ENCODE measurements at places on chromosomes 12 and 14.

DNA sequence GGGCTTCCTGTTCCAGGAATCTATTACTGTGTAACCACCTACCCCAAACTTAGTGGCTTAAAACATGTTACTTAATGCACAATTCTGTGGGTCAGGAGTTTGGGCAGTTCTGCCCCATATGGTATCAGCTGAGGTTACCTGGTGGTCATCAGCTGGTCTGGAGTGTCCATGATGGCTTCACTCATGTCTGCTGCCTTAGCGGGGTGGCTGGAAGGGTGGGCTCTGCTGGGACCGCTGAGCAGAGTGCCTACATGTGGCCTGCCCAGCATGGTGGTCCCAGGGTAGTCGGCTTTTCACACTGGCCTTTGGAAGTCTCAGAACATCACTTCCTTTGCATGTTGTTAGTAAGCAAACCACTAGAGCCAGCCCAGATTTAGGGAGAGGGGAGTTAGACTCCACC lies 53.9 kb downstream of the PELI2 start:
- DNase-seq: no peak

GRCh38 chr14:27077214-27077613 lies 479.4 kb upstream of the NOVA1 start:
- DNase-seq: no peak

DNA sequence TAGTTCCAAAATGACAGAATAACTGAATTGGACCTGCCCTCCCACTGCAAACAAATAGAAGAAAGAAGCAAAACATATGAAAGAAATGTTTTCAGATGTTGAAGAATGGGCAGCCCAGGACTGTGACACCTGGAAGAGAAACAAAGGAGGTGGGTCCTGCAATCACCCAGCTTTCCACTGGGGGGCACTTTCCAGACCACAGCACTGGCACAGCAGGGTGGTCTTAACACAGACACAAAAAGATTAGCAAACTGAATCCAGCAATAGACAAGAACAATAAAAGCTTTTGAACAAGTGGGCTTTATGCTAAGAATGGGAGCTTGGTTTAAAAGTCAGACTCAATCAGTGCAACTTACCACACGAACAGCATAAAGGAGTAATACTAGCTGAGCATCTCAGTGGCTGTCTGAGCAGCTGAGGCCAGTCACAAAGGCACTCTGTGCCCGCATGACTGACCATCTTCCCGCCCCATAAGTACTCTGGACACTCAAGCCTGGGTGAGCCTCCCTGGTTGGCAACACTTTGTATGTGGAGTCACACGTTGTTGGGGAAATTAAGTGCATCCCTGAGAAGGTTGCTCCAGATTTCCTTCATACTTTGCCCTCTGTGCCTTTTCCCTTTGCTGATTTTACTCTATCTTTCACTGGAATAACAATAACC lies 27.7 kb downstream of the JKAMP start:
- DNase-seq: no peak

- DNase-seq: no peak
These were observed 384.5 kb upstream of the DDHD1 start for GRCh38 chr14:53537422-53538315.

- no peak for DNase-seq
These were observed 3.5 kb downstream of the KRT7 start for GRCh38 chr12:52236386-52237050.

DNA sequence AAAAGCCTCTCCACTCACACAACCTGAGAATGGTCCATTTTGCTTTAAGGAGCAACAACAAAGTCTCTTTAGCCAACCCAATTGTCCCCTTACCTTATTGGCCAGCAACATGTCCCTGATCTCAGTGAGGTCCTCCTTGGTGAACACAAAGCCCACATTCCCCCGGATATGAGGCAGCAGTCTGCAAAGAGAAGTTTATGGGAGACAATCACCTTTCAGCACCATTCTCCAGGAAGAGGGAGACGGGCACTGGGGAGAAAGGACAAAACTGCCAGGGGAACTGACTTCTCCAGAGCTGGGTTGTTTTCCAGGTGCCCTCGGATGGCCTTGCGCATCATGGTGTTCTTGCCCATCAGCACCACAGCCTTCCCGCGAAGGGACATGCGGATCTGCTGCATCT lies 1.9 kb downstream of the RPLP0 start:
- no peak for DNase-seq

- no peak for DNase-seq
These were observed 122.6 kb downstream of the RAD51B start for GRCh38 chr14:67942080-67942710.

GRCh38 chr14:30958555-30959407 lies 66.7 kb upstream of the AP4S1 start:
- DNase-seq: no peak

- DNase-seq: peak; percentile 32
These were observed 13.4 kb upstream of the ALDH2 start for GRCh38 chr12:111753144-111753881.

- peak; percentile 28 for DNase-seq
These were observed 35.8 kb upstream of the FBXO33 start for GRCh38 chr14:39467889-39468524.

GRCh38 chr12:18905134-18905533 lies 167.2 kb downstream of the CAPZA3 start:
- DNase-seq: no peak

- peak; percentile 15 for DNase-seq
These were observed 69.0 kb upstream of the BMP4 start for GRCh38 chr14:54025661-54026060.

- peak; percentile 49 for DNase-seq
These were observed 26.1 kb upstream of the SLC6A13 start for GRCh38 chr12:288687-289086.

GRCh38 chr12:53380794-53381730 lies 1.1 kb downstream of the SP1 start:
- peak; percentile 41 for DNase-seq

DNA sequence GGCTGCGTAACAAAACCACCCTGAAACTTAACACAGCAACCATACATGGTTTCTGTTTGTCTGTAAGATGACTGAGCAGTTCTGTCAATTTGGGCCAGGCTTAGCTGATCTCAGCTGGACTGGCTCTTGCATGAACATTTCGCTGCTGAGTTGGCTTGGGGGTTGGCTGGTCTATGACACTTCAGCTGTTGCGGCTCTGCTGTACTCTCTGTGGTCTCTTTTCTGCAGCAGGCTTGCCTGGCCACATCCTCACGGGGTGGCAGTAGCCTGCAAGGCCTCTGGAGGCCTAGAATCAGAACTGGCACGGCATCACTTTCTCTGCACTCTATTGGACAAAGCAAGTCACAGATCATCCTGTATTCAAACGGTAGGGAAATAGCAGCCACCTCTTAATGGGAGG lies 216.2 kb downstream of the BCL11B start:
- DNase-seq: no peak

DNA sequence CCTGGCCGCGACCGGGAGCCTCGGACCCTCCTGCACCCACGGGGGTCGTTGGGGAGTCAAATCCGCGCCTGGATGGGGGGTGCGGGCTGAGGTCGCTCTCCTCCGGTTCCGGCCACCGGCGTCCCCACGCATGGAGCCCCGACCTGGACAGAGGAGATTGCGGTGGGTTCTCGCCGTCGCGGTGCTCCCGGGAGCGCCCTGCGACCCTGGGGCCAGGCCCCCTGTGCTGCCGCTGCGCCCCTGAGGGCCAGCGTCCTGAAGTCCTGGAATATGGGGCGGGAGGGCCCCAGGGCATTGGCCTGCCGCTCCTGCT lies 345 bp downstream of the ASPG start:
- no peak for DNase-seq

- no peak for DNase-seq
These were observed 308.7 kb upstream of the ATP2B1 start for GRCh38 chr12:90017316-90017715.

DNA sequence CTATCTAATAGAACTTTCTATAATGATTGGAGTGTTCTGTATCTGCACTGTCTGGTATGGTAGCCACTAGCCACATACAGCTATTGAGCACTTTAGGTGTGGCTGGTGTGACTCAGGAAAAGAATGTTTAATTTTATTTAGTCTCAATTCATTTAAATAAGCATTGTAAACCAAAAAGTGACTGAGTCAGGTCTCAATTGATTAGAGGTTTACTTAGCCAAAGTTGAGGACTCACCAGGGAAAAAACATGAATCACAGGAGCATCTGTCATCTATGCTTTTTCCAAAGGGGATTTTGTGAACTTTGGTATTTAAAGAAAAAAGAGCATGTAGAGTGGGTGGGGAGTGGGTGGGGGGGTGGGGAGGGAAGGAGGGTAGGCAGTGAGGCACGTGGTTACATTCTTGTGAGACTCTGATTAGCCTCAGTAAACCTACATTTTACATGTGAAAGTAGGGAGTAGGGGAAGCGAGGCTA lies 473.1 kb downstream of the ATP23 start:
- peak; percentile 89 for DNase-seq

- peak; percentile 14 for DNase-seq
These were observed 12.3 kb downstream of the BRAP start for GRCh38 chr12:111673503-111673902.

- peak; percentile 37 for DNase-seq
These were observed 137.7 kb downstream of the SPTSSA start for GRCh38 chr14:34324363-34324795.

GRCh38 chr14:89308232-89308959 lies 108.6 kb downstream of the FOXN3 start:
- no peak for DNase-seq

DNA sequence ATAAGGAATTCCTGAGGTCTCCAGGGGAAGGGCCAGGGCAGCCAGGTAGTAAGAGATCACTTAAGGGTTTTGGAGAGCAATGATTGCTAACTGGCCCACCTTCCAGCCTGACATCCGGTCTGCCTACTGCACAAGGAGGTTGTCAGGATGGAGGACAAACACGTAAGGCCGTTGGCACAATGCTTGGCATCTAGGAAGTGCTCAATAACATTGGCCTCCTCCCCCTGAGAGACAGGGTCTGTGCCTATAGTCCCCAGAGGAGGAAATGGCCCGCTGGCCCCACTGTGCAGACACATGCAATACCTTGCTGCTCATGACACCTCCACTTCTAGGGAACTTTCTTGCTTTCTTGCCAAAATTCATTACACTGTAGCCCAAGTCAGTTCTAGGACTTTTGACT lies 73.2 kb downstream of the NTF3 start:
- no peak for DNase-seq

GRCh38 chr12:12018454-12018853 lies 52.3 kb upstream of the BCL2L14 start:
- peak; percentile 51 for DNase-seq

DNA sequence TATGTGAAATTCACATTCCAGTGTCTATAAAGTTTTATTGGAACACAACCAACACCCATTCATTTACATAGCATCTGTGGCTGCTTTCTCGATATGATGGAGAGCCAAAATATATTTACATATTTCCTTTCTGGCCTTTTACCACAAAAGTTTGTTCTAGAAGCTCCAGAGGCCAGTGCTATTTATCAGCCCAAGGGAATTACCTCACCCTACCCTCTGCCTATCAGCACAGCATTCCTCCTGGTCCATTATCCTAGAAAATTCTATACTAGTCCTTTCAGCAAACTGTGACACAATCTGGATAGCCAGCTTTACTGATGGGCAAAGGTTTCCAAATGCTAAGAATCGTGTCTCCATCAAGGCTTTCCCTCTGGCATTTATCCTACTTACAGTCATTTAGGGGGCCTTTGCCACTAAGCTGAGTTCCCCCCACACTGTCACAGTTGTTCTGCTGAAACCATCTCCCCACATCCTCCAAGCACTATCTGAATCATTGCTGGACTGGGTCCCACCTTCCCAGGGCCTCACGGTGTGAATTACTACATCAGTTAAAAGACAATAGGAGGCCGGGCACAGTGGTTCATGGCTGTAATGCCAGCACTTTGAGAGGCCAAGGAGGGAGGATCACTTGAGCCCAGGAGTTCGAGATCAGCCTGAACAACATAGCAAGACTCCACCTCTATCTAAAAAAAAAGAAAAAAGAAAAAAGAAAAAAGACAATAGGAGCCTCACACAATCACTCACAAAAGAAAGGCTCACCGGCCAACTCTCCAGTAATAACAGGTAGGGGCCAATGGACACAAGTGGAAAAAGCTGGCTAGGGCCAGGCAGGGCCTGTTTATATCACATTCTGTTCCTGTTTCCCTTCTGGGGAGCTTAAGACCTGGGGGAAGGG lies 12.1 kb downstream of the SYNE3 start:
- peak; percentile 78 for DNase-seq
